ENCODE measurements at places on chromosomes 6 and 20. TPM values are rescaled to one million over a fixed set of nuclear protein-coding genes. Genes with fewer than 3 reads are reported as not detected.

Gene CTAGE9
- not detected for total RNA-seq

Gene BFSP1
- total RNA-seq: 3.5 TPM

Gene SOBP
- 7.4 TPM for total RNA-seq

Gene IBTK
- total RNA-seq: 69.3 TPM

Gene COQ3
- 8.9 TPM for total RNA-seq

Gene OR2B6
- not detected for total RNA-seq

Gene HSPA12B
- total RNA-seq: 0.18 TPM

Gene CCN6
- total RNA-seq: not detected

Gene MOXD1
- total RNA-seq: 78.8 TPM

GRCh38 chr6:131258816-131259476, 123.7 kb downstream of the AKAP7 start:
- no peak for DNase-seq

DNA sequence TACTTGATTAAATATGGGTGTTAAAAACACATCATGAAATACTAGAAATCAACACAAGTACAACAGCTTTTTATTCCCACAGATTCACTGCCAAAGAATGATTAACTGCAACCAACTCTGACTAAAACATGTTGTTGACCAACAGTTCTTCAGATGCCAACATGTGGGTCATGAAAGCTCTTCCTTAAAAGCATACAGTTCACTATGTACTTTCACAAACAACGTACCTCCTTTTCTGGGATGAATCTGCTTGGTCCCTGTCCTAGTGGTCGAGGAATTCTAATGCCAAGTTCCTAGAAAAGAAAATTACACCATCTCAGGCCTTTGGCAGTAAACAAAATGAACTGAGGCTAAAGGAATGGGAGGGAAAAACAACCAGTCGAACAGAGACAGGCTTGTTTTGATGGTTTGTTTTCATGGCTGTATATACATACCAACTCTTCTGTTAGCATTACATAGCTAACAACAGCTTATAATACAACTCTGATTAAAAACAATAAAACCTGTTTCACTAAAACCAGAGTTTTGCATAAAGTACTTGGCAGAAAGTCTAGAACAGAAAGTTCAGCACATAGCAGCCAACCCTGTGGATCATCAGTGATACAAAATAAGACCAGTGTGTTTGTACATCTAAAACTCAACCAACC, 92.5 kb downstream of the SESN1 start:
- DNase-seq: peak; percentile 72

DNA sequence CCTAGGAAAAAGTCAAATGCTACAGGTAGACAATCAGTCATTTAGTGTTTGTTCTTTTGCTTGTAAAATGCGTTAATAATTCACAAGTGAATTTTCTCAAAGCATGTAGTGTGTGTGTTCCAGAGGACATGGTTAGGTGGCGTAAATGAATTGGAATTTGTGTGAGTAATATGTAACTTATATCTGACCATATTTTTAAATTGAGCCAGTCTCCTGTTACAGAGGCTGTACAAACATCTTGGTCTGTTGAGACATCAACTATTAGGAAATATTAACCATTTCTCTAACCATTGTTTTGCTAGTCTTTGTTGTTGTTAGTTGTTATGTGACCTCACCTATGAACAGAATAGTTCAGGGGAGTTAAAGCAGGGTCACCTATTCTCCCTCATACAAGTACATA, 22.7 kb downstream of the MCM8 start:
- peak; percentile 37 for DNase-seq

DNA sequence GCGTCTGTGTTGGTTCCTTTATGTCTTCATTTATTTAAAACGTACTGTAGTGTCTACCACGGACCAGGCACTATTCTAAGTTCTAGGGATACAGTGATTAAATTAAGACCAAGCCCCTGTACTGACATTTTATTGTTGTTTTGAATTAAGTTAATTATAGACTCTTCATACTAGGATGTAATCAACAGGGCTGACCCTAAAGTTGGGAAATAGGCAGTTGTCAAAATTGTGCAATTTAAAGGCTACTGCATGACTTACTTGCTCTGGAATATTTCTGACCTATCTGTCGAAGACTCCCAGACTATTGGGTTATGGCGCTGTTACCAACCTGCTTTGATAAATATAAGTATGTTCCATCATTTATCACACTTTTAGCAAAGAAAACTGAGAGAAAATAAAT, 6.7 kb downstream of the MYO6 start:
- DNase-seq: no peak

DNA sequence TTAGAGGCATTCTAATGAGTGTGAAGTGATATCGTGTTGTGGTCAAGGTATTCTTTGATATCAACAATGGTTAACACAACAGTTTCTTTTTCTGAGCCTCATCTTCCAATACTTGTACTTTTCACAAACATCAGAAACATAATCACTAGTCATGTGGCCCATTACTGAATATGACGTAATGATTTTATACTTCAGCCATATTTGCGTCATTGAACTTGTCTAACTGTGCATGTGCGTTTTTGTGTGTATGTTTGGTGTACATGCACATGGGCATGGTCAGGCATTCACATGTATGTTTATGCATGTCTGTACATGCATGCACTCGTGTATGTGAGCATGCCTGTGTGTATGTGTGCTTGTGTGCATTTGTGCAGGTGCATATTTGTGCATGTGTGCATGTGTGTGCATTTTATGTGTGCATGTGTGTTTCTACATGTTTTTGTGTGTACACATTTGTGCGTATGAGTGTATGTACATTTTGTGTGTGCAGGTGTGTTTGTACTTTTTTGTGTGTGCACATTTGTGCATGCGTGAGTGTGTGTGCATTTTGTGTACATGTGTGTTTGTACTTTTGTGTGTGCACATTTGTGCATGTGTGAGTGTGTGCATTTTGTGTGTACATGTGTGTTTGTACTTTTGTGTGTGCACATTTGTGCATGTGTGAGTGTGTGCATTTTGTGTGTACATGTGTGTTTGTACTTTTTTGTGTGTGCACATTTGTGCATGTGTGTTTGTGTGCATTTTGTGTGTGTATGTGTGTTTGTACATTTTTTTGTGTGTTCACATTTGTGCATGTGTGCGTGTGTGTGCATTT, 29.4 kb downstream of the PRR18 start:
- no peak for DNase-seq

DNA sequence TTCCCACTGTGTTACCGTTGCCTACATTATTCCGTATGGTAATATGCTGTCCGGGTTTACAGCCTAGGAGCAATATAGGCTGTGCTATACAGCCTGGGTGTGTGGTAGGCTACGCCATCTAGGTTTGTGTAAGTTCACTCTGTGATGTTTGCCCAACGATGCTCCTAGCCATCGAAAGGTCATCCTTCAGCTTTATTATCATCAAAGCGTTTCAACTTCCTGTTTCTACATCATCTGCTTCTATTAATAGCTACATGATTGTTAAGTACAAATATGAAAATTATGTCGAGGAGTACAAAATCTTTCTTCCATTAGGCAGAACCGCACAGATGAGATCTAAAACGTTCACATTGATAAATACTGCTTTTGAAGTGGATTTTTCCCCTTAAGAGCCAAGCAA, 69.9 kb downstream of the PPP1R14C start:
- DNase-seq: no peak

- DNase-seq: no peak
These were observed 33.9 kb upstream of the HS3ST5 start for GRCh38 chr6:114376611-114377175.
